ENCODE measurements at places on chromosomes 3 and 15. TPM values are rescaled to one million over a fixed set of nuclear protein-coding genes. Genes with fewer than 3 reads are reported as not detected.

GRCh38 chr3:195085356-195086130 is 185.4 kb downstream of the XXYLT1 start:
- DNase-seq = no peak

DNA sequence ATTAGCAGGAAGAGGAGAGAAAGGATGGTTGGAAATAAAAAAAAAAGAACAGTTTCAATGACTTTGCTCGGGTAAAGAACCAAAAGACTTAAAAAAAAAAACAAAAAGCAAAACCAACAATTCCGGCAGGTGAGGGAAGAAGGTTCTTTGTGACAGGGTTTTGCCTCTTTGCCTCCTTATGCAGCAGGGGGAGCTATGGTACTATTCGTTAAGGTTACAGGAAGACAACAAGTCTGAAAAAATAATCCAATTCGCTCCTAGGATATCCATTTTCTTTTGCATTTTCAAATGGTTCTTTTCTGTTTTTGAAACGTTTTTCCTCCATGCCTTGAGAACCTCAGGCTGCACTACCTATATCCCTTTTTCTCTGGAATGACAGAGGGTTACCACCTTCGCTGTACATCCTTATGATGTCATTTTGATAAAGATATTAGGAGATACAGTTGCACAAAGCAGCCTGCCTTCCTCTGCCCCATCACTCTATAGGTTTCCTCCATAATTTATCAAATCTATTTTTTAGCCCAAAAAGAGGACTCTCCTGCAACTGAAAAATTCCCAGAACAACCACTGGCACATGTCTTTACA is 55.0 kb downstream of the CFAP20DC start:
- no peak for DNase-seq

The CD86 gene
- total RNA-seq = not detected

- DNase-seq = no peak
Observed at GRCh38 chr15:79282371-79283251, at the start of gene ANKRD34C. TSS of gene ANKRD34C (plus strand) at chr15:79282722. CDS start at chr15:79293285, 10,563 bp downstream.

The TNFAIP8L3 gene
- total RNA-seq = 1.0 TPM

The ZNF80 gene
- not detected for total RNA-seq

GRCh38 chr15:79222808-79223207 is 59.7 kb upstream of the ANKRD34C start:
- no peak for DNase-seq

DNA sequence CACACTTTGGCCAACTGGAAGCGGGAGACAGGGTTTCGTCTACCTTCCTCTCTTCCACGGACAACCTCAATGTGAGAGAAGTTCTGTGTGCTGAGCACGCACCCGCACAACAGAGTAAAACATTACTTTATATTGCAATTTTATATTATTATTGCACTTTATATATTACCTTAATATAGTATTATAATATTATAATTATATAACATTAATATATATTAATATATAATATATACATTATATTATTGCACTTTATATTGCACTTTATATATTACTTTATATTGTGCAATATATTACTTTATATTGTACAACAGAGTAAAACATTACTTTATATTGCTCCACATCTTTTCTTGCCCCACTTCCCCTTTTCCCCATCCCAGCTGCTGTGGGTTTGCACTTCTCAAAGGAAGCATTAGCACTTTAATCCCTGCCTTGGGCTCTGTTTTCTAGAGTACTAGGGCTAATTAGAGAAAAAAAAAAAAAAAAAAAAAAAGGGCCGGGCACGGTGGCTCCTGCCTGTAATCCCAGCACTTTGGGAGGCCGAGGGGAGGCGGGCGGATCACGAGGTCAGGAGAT is 76.4 kb upstream of the SLC4A7 start:
- DNase-seq = no peak

GRCh38 chr15:100252359-100252758 is 89.4 kb downstream of the ADAMTS17 start:
- DNase-seq = no peak

GRCh38 chr3:132660811-132661070 is 612 bp downstream of the UBA5 start:
- DNase-seq = no peak

The FAH gene
- 38.0 TPM for total RNA-seq

GRCh38 chr3:93746-94145 is 102.8 kb upstream of the CHL1 start:
- no peak for DNase-seq

The LIPH gene
- 19.9 TPM for total RNA-seq

DNA sequence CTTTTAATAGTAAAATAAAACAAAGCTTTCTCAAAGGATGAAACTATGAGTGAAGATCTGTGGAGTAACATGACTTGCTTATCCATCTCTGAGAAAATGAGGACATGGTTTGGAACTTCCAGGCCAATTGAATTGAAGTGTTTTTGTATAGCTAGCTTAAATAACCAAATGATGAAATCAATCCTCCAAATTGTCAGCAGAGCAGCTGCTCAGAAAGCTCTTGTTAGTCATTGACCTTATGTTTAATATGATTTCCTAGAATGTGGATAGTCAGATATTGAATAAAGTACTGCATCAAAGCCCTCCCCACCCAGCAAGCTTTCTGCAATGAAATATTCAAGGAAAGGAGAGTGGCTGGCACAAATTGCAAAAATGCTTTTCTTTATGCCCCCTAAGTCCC is 437.2 kb downstream of the MFSD1 start:
- no peak for DNase-seq

- no peak for DNase-seq
Observed at GRCh38 chr3:28036599-28037575, 204.5 kb upstream of the CMC1 start.

- no peak for DNase-seq
Observed at GRCh38 chr3:191051037-191051436, 148.0 kb upstream of the OSTN start.

- no peak for DNase-seq
Observed at GRCh38 chr3:50112462-50112861, 23.7 kb downstream of the RBM5 start.

The SAMD7 gene
- total RNA-seq = not detected

All from Panc1 (cell line).